ENCODE measurements at places on chromosomes 3 and 15. TPM values are rescaled to one million over a fixed set of nuclear protein-coding genes. Genes with fewer than 3 reads are reported as not detected.

The TNNC1 gene
- total RNA-seq: 1.3 TPM

The SNRK gene
- 5.1 TPM for total RNA-seq

The XCR1 gene
- not detected for total RNA-seq

The GNL3 gene
- total RNA-seq: 134 TPM

The CD96 gene
- not detected for total RNA-seq

The BMF gene
- total RNA-seq: 2.4 TPM

The PCBP4 gene
- 15.1 TPM for total RNA-seq

The HIGD2B gene
- 0.10 TPM for total RNA-seq

The DPPA2 gene
- total RNA-seq: not detected

The GUCA1C gene
- total RNA-seq: not detected

The ANKRD34C gene
- not detected for total RNA-seq

The HRH1 gene
- total RNA-seq: 6.1 TPM

The UPK1B gene
- 11.8 TPM for total RNA-seq

All from A549 treated with dexamethasone at 1 μM for 4 hours (cell line).